ENCODE measurements at places on chromosomes 1 and 21.

DNA sequence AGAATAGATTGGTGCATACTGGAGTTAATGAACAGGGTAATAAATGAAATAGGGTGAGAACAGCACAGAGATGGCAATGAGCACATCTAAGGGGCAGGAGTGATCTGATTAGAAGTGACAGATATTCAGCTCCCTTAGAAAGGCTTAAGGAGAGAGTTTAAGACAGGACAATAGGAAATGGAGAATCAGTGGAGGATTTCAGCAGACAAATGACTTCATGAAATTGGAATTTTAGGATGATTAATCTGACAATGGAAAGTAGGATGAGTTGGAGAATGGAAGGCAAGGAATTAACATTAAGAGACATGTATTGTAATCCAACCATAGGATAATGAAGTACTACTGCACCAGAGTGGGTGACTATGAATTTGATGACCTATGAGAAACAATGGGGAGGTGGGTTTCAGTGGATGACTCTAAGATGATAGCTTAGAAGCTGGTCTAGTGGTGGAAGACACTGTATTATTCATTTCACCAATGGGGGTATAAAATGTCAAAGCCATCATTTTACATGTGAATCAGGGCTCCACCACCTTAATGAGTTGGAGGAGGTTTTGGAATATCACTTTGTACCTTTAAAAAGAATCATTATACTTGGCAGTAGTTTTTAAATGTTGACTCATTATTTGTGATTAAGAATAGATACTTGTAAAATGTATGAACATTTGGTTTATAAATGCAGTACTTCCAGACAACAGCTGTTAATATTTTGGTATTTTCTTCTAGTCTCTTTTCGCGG is 139.1 kb downstream of the PLA2G4A start:
- no peak for DNase-seq

DNA sequence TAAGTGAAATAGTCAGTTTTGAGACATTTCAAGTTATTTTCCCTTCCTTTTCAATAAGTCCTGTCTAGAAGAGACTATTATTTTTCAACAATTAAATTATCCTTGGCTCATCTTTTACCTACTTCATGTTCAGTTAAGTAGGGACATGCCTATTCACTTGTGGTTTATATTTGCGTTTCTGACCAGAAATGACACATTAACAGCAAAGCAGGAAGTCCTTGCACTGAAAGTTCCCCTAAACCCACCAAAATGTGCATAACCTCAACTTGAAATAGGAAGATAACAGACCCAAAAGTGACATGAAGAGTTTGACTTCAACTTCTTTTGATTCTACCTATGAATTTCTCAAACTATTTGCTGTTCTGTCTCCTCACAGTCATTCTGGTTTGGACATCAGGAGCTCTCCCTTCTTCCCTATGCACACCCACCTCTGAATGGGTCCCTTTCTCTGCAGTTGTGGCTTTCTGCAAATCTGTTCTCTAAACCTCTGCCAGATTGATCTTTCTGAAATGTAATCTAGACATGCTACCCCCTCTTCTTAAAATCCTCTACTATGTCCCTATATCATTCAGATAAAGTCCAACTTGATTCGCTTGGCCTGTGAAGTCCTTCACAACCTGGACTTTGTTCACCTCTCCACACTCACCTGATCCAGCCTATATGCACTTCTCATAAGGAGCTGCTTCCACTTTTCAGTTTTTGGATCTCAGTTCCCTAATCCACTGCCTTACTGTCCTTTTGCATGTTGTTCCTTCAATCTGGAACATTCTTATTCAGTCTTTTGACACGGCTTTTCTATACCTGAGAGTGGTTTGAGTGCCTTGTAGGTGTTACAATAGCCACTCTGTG is 661.5 kb upstream of the ADGRL4 start:
- no peak for DNase-seq

- DNase-seq, result no peak
Measured at GRCh38 chr1:82373710-82374109, 573.0 kb downstream of the ADGRL2 start.

DNA sequence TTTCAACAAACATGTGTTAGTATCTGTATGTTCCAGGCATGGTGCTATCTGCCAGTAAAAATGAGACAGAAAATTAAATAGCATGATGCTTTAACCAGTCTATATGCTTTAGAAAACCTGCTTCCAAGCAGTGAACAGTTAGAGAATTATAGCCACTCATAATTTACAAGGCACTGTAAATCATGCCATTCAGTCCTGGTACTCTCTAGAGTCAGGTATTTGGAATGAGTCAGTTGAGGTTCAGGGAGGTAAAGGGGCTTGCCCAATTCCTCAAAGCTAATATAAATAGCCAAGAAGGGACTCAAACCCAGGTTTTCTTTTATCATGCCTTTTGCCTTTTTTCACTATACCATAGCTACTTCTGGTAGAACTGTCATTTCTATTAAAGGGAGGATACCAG is 184.4 kb downstream of the NFIA start:
- no peak for DNase-seq

DNA sequence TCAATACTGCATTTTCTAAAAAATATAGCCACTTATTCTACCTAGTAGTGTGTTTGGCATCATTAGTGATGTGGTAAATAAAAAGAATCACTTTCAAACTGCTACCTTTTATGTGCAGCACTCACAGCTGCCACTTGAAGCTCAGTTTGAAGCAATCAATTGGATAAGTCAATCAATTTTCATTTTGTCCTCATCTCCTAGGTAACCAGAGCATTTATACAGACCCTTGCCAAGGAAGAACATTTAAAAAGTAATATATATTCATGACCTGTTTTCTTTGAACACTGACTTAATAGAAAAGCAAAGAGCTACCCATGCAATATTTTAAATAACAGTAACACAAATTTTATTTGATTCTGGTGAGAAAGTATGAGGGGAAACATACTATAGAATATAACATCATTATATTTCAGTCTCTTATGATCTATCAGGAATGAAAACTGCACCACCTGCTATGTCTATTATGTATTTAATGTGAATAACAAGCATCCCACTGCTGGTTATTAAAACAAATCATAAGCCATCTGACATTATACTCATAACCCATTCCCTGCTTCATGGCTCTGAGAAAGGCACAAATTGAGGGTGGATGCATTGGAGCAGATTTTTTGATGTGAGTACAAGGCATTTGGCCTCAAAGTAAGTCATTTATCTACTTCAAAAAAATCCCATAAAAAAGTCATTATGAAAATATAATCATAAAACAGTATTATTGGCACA is 168.4 kb upstream of the C21orf91 start:
- DNase-seq, result no peak

- DNase-seq, result no peak
Measured at GRCh38 chr1:118504221-118504644, 319.2 kb upstream of the SPAG17 start.

DNA sequence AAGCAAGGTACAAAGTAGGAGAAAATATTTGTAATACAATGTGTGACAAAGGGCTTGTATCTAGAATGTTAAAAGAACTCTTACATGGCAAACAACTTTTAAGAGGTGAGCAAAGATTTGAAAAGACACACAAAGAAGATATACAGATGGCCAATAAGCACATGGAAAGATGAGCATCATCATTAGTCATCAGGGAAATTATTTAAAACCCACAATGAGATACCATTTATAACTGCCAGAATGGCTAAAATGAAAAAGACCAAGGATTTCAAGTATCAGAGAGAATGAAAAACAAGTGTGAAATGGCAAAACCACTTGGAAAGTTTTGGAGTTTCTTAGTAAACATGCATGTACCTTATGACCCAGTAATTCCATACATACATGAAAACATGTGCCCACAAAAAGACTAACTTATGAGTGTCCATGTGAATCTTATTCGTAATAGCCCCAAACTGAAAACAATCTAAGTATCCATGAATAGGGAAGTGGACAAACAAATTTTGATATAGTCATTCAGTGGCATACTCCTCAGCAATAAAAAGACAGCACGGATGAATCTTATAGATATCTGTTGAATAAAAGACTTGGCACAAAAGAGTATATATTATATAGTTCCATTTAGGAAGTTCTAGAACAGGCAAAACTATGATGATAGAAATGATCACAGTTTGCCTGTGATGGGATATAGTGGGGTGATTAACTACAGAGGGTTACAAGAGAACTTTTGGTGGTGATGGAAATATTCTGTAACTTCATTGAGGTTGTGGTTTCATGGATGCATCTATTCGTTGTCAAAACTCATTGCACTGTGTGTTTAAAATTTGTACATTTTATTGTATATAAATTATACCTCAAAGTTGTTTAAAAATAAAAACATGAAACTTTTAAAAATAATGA is 82.0 kb downstream of the DISP1 start:
- DNase-seq, result no peak

DNA sequence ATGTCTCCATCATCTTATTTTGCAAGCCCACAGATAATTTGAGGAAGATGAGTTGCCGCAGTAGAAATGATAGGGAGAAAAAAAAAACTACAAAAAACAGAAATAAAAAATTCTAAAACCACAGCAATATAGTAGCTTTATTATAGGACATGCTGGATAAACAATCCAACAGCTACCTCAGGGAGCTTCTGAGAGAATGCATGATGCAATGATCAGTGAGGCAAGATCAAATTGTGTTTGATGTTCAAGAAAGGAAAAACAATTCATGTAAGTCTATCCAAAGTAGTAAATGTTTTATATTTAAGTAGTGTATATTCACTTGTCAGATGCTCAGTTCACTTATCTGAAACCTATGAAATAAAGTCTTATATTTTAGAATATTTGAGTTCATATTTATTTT is 6.7 kb downstream of the CR1L start:
- no peak for DNase-seq

- DNase-seq, result no peak
Measured at GRCh38 chr1:220826729-220827128, 40.0 kb downstream of the MTARC1 start.

- DNase-seq, result no peak
Measured at GRCh38 chr1:205687242-205687641, 6.9 kb upstream of the SLC45A3 start.

- no peak for DNase-seq
Measured at GRCh38 chr1:248622570-248623001, 12.3 kb downstream of the OR2T11 start.

Measured in stimulated activated CD4-positive, alpha-beta T cell treated with anti-CD3 and anti-CD28 coated beads, Interleukin-4, amount 100 ng/mL, for 48 hours (primary cell).